ENCODE measurements at places on chromosomes 5 and 9.

- no peak for DNase-seq
These were observed 795.1 kb upstream of the CDH6 start for GRCh38 chr5:30398423-30398822.

DNA sequence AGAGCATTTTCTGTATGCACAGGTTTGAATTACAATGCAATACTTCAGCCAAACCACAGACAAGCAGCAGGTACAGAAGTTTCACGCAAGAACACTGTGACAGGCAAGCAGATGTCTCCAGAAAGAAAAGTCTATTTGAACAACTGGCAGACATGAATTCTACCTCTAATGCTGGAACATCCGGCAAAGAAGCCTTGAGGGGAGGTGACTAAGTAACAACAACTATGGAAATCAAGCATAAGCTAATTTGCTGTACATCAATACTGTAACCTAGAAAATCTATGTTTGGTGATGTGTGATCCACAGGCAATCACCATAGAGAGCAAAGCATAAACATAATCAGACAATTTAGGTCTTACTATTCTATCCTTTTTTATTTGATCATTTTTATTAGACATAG lies 65.5 kb downstream of the PLK2 start:
- DNase-seq, result no peak

GRCh38 chr9:113593682-113594281 lies 130.3 kb downstream of the RGS3 start:
- DNase-seq, result peak; percentile 98

DNA sequence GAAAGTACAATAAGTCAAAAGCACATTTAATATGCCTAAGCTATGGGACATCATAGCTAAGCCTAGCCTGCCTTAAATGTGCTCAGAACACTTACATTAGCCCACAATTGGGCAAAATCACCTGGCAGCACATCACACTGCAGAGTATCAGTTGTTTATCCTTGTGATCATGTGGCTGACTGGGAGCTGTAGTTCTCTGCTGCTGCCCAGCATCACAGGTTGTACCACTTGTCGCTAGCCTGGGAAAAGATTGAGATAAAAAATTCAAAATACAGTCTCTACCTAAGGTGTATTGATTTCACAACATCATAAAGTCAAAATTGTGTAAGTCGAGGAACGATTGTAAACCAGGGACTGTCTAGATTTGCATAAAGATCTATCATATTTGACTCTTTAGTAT lies 58.6 kb downstream of the CAMK4 start:
- DNase-seq, result no peak

DNA sequence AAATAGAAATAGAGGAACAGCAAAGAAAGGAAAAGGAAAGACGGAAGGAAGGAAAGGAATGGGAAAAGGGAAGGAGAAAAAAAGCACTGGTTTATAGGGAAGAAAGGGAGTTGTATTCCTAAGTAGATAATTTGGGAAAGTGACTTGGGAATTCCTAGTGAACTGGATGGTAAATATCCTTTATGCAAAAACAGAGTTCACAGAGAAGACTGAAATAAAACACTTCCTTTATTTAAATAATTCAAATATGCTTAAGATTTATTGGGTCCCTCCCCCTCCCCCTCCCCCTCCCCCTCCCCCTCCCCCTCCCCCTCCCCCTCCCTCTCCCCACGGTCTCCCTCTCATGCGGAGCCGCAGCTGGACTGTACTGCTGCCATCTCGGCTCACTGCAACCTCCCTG lies 69.4 kb downstream of the PJA2 start:
- DNase-seq, result no peak

GRCh38 chr5:87132696-87133095 lies 135.0 kb upstream of the RASA1 start:
- no peak for DNase-seq

DNA sequence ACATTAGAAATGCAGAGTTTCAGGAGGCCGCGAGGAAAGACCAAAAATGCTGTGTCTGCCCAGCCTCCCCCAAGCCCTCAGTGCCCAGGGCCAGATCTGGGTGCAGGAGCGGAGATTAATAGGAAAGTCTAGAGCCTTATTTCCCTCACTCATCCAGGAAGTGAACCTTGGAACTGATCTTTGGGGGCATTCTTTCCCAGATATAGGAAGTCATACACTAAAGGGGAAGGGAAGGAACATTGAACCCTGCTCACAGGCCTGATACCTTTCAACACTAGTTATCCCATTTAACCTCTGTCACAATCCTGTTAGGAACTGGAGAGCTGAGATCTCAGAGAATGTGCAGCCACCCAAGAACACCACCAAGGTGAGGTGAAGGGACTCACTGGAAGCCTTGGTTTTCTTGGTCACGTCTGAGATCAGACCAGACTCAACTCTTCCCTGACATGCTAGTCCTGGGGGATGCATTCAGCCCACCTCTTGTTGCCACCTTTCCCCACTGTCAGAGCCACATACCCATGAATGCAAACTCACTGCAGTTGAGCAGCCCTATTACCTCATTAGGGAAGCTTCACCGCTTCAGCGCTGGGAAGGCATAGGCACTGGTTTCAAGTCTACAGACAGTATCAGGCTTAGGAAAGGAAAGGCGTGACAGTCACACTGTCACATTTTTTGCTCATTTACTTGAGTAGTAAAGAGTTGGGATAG lies 95.0 kb downstream of the KIAA1958 start:
- DNase-seq, result no peak

GRCh38 chr9:134454476-134454857 lies 128.2 kb downstream of the RXRA start:
- no peak for DNase-seq

DNA sequence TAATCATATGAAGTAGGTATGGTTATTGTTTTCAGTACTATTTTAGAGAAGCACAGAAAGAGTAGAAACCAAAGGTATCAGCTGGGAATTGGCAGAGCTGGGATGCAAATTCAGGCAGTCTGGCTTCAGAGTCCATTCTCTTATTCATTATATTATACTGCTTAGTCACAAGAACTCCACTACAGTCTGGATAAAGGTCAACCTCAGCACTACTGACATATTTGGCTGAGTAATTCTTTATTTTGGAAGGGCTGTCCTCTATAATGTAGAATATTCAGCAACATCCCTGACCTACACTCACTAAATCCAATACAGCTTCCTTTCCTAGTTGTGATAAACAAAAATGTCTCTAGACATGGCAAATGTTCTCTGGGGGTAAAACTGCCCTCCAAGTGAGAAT lies 37.6 kb downstream of the PTGER4 start:
- no peak for DNase-seq
